ENCODE measurements at places on chromosomes 7 and 10.

GRCh38 chr10:58868736-58869435 lies 307.6 kb upstream of the PHYHIPL start:
- no peak for DNase-seq

DNA sequence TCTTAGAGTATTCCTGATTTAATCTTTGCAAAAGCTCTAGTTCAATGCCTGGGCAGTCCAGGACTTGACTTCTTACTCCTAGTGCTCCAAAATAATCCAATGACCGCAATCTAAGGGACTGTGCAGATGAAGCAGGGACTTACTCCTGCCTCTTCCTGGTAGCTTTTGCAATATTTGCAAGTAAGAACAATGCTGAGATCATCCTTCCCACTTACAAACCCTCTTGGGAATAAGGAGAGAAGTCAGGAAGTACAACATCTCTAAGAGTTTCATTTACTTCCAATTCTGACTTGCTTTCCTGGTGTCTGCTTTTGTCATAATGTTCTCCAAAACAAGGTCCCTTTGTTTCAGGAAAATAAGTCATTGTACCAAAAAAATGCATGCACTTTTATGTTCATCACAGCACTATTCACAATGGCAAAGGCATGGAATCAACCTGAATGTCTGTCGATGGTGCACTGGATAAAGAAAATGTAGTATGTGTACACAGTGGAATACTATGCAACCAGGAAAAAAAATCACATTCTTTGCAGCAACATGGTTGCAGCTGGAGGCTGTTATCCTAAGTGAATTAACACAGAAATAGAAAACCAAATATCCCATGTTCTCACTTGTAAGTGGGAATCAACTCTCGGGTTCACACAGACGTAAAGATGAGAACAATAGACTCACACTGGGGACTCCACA lies 7.1 kb upstream of the KCNMA1 start:
- peak; percentile 8 for DNase-seq

GRCh38 chr10:63744060-63744941 lies 223.1 kb downstream of the REEP3 start:
- DNase-seq = no peak

GRCh38 chr7:3518546-3518945 lies 217.5 kb downstream of the SDK1 start:
- DNase-seq = no peak

DNA sequence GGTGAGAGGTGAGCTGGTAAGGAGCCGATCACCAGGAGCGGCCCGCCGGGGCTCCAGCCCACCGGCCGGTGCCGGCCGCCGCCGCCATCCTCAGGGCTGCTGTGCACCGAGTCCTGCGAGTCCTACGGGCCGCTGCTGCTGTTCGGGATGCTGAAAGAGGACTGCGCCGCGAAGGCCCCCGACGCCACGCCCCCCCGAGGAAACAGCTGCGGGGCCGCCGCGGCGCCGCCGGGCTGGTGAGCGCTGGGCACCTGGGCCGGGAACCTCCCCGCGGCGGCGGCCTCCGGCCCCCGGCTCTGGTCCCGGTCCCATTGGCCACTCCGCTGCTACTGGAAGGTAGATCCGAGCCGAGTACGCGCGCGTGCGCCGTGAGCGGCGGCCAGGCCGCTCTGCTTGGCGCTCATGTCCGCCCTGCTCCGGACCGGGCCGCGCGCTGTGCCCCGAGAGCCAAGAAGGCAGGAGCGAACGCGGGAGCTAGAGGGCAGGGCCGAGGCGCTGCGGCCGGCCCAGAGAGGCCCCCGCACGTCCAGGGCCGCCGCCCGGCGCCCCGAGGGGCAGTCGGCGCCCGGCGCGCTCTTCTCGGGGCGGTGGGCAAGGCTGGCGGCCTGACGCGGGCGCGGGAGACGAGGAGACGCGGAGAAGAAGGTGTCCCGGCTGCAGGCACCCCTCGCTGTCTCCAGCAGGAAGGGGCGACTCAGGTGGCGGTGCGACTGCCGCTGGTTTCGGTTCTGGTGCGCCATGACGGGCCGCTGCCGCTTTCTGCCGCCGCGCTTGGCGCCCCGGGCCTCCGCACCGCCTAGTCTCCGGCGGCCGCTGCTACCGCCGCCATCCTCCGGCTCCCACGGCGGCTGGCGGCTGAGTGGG lies 121.3 kb upstream of the WIPF3 start:
- peak; percentile 64 for DNase-seq

DNA sequence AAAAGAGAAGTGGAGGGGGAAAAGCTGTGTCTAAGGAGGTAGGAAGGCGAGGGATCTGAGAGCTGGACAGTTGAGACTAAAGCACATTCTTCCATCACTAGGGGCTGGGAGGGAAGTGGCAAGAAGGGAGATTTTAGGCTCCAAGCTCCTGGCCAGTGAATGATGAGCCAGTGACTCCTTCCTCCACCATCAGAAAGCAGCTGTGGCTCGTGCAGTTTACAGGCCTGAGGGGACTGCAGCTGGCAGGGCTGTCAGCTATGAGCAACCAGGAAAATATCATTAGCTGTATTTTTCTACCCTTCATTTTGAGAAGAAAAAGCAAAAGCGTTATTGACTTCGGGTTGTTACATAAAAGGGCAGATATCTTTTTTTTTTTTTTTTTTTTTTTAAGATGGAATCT lies 60.7 kb downstream of the GPAM start:
- DNase-seq = no peak

GRCh38 chr7:47472444-47473157 lies 109.3 kb downstream of the TNS3 start:
- DNase-seq = no peak

DNA sequence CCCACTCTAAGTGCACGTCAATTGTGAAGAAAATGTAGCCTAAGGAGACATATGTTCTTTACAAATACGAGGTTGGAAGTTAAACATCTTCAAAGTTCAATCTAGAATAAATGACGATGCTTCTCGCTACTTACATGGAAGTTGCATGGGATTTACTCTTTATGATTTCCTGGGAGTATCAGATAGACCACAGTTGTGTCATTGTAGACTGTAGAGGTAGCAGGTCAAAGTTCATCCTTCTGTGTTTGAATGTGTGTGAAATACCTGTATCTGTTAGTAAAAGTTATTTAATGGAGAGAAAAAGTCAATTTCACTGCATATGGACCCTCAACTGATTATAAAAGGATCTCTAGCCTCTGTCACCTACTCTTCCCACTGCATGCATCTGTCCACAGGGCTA lies 112.6 kb downstream of the C1GALT1 start:
- DNase-seq = no peak

GRCh38 chr7:27073076-27073475 lies 22.7 kb downstream of the HOXA1 start:
- DNase-seq = no peak

- DNase-seq = no peak
These were observed 209.7 kb downstream of the SKIDA1 start for GRCh38 chr10:21315645-21316220.

DNA sequence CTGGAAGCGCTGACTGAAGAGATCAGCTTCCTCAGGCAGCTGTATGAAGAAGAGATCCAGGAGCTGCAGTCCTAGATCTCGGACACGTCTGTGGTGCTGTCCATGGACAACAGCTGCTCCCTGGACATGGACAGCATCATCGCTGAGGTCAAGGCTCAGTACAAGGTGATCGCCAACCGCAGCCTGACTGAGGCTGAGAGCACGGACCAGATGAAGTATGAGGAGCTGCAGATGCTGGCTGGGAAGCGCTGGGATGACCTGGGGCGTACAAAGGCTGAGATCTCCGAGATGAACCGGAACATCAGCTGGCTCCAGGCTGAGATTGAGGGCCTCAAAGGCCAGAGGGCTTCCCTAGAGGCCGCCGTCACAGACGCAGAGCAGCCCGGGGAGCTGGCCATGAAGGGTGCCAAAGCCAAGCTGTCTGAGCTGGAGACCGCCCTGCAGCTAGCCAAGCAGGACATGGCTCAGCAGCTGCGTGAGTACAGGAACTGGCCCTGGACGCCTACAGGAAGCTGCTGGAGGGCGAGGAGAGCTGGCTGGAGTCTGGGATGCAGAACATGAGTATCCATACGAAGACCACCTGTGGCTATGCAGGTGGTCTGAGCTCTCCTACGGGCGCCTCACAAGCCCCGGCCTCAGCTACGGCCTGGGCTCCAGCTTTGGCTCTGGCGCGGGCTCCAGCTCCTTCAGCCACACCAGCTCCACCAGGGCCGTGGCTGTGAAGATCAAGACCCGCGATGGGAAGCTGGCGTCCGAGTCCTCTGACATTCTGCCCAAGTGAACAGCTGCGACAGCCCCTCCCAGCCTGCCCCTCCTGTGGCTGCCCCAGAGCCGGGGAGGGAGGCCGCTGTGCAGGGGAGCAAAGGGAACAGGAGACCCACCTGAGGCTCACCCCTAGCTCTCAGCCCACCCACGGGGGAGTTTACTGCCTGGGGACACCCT lies 24.9 kb upstream of the AMPH start:
- no peak for DNase-seq

- no peak for DNase-seq
These were observed 69.3 kb downstream of the ETV1 start for GRCh38 chr7:13920053-13920697.

DNA sequence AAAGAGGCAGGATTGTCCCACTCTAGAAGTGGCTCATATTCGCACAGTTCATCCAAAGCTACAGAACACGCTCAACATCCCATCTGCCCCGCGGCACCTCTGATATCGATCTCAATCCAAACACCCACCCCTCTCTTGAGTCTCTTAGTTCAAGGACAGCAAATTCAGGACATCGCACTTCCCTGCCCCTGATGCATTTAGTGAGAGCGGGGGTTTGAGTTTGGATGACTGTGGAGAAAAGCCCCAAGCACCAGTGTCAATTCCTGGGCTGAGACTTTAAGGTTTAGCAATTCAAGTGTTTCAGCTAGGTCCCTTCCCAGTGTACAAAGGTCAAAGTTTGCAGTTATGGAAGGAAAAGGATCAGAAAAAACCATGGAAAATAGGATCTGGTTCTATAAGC lies 166.2 kb downstream of the LYZL1 start:
- no peak for DNase-seq

DNA sequence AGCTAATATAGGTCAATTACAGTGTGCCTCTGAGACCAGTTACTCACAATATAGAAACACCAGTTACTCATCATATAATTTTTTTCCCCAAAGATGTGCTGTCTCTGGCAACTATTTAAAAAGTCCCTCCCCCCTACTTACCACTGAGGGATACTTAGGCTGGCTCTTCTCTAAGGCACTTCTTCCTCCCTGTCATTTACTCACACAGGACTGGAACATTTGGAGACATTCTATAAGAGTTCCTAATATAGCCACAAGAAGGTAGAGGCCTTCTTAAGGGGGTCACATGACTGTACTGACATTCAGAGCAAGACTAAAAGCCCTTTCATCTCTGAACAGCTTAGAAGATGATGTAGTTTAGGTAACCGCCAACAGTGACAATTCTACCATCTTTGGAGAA lies 44.4 kb upstream of the SLIT1 start:
- no peak for DNase-seq

GRCh38 chr7:24884401-24884800 lies 95.6 kb downstream of the OSBPL3 start:
- DNase-seq = no peak

GRCh38 chr10:25639646-25640045 lies 294.4 kb upstream of the MYO3A start:
- DNase-seq = no peak

- DNase-seq = no peak
These were observed 36.6 kb downstream of the ABCB5 start for GRCh38 chr7:20651960-20652544.

DNA sequence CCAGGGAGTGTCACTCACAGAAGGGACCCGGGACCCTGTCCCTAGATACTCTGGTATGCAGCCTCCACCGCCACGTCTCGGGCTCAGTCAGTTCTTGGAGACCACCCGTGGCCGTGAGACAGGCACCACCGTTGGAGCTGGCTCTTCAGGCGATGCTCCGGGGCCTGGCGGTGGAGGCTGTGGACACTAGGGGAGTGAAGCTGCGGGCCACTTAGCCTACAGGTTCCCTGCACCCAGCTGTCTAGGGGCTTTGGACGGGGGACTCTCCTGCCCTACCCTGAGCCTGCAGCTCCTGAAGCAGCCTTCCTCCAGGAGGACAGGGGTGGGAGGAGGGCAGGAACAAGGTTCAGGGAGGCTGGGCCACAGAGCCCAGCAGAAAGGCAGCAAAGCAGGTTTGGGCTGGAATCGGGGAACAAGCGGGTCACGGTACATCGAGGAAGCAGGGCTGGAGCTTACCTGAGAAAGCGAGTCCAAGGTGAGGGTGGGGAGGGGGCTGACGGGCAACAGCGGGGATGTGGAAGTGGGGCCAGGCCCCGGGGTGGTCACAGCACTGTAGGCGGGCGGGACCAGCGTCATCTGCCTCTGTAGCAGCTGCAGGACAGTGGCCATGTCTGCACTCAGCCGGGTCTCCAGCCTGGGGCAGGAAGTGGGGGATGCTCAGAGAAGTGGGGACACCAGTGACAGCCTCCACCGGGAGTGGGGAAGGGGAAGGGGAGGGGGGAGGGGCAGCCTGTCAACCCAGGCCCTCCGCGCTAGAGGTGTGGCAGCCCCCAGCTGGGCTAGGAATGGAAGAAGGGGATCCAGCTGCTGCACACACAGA lies 31.5 kb downstream of the KCNH2 start:
- DNase-seq = no peak

- no peak for DNase-seq
These were observed 122.7 kb upstream of the DNAJB12 start for GRCh38 chr10:72477463-72477862.

DNA sequence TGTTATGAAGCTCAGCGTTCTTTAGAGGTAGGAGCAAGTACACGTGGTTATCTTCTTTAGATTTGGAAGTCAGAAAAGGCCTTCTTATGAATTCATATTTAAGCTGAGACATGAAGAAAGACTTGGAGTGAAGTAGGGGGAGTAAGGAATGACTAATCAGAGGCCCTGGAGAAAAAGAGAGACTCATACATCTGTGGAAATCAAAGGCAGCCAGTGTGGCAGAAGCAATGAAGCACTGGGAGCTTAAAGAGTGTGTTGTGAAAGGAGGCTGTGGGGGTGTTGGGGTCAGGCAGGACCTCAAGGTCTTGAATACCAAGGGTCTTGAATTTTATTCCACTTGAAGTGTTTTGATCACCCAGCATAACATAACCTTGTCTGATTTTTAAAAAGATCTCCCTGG lies 35.7 kb upstream of the FGL2 start:
- DNase-seq = no peak

DNA sequence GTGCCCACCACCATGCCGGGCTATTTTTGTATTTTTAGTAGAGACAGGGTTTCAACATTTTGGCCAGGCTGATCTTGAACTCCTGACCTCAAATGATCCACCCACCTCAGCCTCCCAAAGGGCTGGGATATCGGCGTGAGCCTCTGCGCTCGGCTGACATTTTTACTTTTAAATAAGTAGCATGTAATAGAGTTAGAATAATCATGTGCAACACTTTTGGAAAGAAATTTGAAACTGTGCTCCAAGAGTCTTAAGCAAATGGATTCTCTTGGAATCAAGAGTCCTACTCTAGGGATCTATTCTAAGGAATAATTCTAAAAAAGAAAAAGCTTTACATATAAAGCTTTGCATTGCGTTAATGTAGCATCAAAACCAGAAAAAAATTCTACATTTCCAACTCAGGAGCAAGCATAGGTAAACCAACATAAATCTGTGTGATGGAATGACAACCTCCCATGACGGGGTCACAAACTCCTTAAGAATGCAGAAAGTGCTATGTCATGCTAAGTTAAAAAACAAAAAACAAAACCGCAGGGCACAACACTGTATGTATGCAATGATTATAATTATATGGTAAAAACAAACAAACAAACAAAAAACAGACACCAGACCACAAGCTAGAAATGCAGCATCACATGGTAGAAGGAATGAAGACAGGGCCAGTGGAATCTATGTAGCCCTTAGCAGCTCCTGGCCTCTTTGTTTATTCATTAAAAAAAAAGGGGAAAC lies 98.7 kb downstream of the RNF216 start:
- DNase-seq = no peak

- DNase-seq = no peak
These were observed 33.9 kb upstream of the XPNPEP1 start for GRCh38 chr10:109957092-109957797.

GRCh38 chr10:116565534-116565933 lies 19.8 kb downstream of the PNLIP start:
- no peak for DNase-seq

All from activated CD8-positive, alpha-beta memory T cell treated with anti-CD3 and anti-CD28 coated beads, Interleukin-2, amount 10 ng/mL, durations not matched to agents 7 days and 5 days (primary cell).